ENCODE measurements at places on chromosomes 2 and 18.
A peak's percentile ranks its signal among the peaks of the same experiment; 100 is the strongest.

GRCh38 chr2:120552800-120553481 is 182.7 kb upstream of the GLI2 start:
- no peak for DNase-seq

GRCh38 chr2:172437419-172438341 is 10.3 kb downstream of the ITGA6 start:
- peak; percentile 52 for DNase-seq

DNA sequence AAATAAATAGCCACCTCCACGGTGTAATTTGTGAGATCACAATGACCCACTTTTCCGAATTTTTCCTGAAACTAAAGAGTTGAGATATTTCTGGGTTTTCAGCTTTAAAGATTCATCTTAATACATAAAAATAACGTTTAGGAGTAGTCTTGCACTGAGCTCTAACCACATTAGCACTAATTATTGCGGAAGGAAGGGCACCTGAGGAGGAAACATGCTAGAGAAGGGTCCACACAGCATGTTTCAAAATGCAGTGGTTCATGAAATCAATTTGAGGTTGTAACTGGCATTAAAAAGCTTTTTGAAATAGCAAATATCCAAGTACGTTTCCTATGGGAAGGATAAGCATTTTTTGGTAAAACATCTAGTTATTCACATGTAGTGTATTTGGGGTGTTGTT is 8.4 kb downstream of the INPP4A start:
- no peak for DNase-seq

- DNase-seq = no peak
These were observed 19.4 kb downstream of the ANTXR1 start for GRCh38 chr2:69032336-69032735.

- DNase-seq = no peak
These were observed 19.3 kb upstream of the MC2R start for GRCh38 chr18:13934676-13935075.

- no peak for DNase-seq
These were observed 26.1 kb downstream of the DGUOK start for GRCh38 chr2:73952499-73953446.

DNA sequence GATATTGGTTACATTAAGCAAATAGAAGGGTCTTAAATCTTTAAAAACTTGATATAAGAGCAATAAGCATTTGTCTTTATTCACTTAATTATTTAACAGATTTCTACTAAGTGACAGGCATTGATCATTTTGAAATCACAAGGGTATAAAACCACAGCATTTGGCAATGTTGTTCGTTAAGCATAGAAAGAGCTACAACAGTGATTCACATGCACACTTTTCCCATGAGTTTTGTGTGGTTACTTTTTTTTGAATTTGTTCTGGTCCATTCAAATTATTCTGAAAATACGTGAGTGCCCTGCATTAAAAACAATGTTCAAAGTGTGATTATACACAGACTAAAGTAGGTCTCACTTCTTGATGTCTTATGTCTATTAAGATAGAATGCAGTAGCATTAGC is 52.2 kb downstream of the LYPD6B start:
- DNase-seq = no peak

- no peak for DNase-seq
These were observed 105.5 kb upstream of the ASB18 start for GRCh38 chr2:236369661-236370062.

GRCh38 chr18:48766026-48766425 is 184.7 kb downstream of the SMAD7 start:
- DNase-seq = no peak
